Natural killer cell treated with Interleukin-12 subunit alpha and Interleukin-12 subunit beta and Interleukin-15 and Interleukin-18, amount 100 ng/mL, for 72 hours (primary cell): ENCODE measurements at places on chromosomes 16 and 17.

GRCh38 chr17:37671824-37672547 lies 28.7 kb upstream of the DDX52 start:
- no peak overlapping the region for H3K4me3 ChIP-seq
- peaks cover 6% of the 10 kb centered on the region for H3K27me3 ChIP-seq
- DNase-seq, result no peak
- H3K36me3 ChIP-seq, result no peaks in the 10 kb centered on the region
- H3K27ac ChIP-seq, result no peak overlapping the region
- H3K4me1 ChIP-seq, result no peaks in the 10 kb centered on the region

- H3K4me3 ChIP-seq, result no peak overlapping the region
- no peak overlapping the region for H3K27ac ChIP-seq
- no peaks in the 10 kb centered on the region for H3K36me3 ChIP-seq
- no peaks in the 10 kb centered on the region for H3K4me1 ChIP-seq
These were observed 18.6 kb upstream of the PSMD7 start for GRCh38 chr16:74277974-74278373.

GRCh38 chr17:64155129-64155528 lies 25.2 kb upstream of the ERN1 start:
- peaks cover 7% of the 10 kb centered on the region for H3K36me3 ChIP-seq
- no peaks in the 10 kb centered on the region for H3K4me1 ChIP-seq
- no peaks in the 10 kb centered on the region for H3K27me3 ChIP-seq
- H3K27ac ChIP-seq, result no peak overlapping the region

DNA sequence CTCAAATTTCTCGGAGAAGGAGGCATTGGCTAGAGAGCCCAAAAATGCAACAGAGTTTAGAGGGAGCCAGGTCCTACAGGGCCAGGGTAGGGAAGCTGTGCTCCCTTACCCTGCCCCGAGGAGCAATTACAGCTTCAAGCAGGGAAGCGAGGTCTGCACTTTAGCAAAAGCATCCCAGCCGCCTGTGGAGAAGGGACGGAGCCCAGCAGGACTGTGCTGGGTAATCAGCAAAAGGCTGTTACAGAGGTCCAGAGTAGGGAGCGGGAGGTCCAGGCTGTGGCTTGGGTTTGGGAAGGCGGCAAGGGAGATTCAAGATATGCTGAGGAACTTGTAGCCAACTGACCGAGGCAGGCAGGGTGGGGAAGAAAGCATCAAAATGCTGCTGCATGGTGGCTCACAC lies 162.6 kb downstream of the TMEM132E start:
- peaks cover 24% of the 10 kb centered on the region for H3K27me3 ChIP-seq
- DNase-seq, result no peak
- H3K4me3 ChIP-seq, result no peak overlapping the region
- no peaks in the 10 kb centered on the region for H3K4me1 ChIP-seq
- no peaks in the 10 kb centered on the region for H3K36me3 ChIP-seq
- no peak overlapping the region for H3K27ac ChIP-seq

- no peak for DNase-seq
- H3K4me1 ChIP-seq, result no peaks in the 10 kb centered on the region
- no peaks in the 10 kb centered on the region for H3K27me3 ChIP-seq
- H3K36me3 ChIP-seq, result no peaks in the 10 kb centered on the region
These were observed 1109.7 kb downstream of the CDH11 start for GRCh38 chr16:64012166-64012565.

DNA sequence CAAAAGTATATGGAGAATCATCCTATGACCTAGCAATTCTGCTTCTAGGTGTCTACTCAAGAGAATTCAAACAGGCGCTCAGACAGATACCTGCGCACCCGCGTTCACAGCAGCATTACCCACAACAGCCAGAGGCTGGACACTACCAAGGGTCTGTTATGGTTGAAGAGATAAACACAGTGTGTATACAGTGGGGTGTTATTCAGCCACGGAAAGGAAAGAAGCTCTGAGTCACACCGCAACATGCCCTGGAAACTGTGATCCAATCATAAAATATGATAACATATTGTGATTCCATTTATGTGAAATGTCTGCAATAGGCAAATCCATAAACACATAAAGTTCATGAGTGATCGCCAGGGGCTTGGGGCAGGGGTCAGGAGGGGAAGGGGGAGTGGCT lies 18.0 kb upstream of the JPH3 start:
- DNase-seq, result no peak
- H3K27me3 ChIP-seq, result peaks cover 35% of the 10 kb centered on the region
- H3K27ac ChIP-seq, result no peak overlapping the region
- peaks cover 6% of the 10 kb centered on the region for H3K4me1 ChIP-seq

- H3K4me1 ChIP-seq, result no peaks in the 10 kb centered on the region
- H3K27ac ChIP-seq, result no peak overlapping the region
- no peak for DNase-seq
- peaks cover 12% of the 10 kb centered on the region for H3K27me3 ChIP-seq
These were observed 89.8 kb upstream of the CES5A start for GRCh38 chr16:55964923-55965475.

GRCh38 chr16:84458606-84459532 lies 45.6 kb downstream of the MEAK7 start:
- H3K4me3 ChIP-seq, result no peak overlapping the region
- no peak overlapping the region for H3K27ac ChIP-seq
- DNase-seq, result peak; percentile 51
- H3K36me3 ChIP-seq, result no peaks in the 10 kb centered on the region
- peaks cover 2% of the 10 kb centered on the region for H3K4me1 ChIP-seq

DNA sequence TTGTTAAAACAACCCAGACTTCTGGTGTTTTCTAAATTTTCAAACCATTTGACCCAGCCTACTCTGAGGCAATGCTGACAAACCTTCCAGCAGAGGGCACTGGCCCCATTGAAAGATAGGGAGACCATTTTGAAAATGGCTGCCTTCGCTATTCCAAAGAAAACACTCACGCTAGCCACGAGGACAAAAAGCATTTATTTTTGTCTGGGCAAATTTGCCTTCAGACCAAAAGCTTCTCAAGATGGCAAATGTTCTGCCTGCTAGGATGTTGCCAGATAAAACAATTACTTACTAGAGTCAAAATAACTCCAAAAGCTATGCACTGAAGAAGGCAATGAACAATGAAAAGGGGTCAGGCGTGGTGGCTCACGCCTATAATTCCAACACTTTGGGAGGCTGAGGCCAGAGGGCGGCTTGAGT lies 296.7 kb upstream of the IRX5 start:
- H3K36me3 ChIP-seq, result no peaks in the 10 kb centered on the region
- H3K27me3 ChIP-seq, result no peaks in the 10 kb centered on the region
- H3K4me3 ChIP-seq, result no peak overlapping the region
- no peak overlapping the region for H3K27ac ChIP-seq
- no peaks in the 10 kb centered on the region for H3K4me1 ChIP-seq

DNA sequence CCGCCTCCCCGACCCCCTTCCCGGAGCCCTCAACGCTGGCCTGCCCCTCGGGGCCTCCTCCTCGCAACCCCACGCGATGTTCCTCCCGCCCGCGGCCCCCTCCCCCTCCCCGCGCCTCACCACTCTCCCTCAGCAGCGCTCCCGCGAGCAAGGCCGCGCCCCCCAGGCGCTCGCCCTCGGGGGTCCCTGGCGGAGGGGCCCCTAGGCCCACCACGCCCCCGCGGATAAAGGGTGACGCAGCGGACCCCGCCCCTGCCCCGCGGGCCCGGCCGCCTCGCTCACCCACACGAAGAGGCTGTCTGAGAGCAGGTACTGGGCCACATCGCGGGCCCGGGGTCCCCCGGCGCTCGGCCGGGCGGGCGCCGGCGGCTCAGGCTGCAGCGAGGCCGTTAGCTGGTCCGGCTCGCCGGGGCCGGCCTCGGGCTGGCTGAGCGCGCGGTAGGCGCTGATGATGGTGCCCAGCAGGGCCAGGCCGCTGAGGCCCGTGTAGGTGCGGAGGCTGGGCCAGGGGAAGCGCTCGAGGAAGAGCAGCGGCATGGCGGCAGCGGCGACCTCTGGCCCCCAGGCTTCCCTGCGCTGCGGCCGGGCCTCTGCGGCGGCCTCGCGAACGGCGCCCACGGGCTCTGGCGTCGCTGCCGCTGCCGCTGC lies 430 bp downstream of the AMFR start:
- H3K4me3 ChIP-seq, result peak overlapping the region; percentile 95
- H3K27me3 ChIP-seq, result no peaks in the 10 kb centered on the region
- H3K27ac ChIP-seq, result peak overlapping the region; percentile 93
- DNase-seq, result peak; percentile 62
- H3K36me3 ChIP-seq, result no peaks in the 10 kb centered on the region

GRCh38 chr16:80932708-80933095 lies 74.0 kb downstream of the CMC2 start:
- DNase-seq, result no peak
- H3K4me1 ChIP-seq, result peaks cover 7% of the 10 kb centered on the region
- H3K36me3 ChIP-seq, result no peaks in the 10 kb centered on the region
- peaks cover 58% of the 10 kb centered on the region for H3K27me3 ChIP-seq
- no peak overlapping the region for H3K27ac ChIP-seq

DNA sequence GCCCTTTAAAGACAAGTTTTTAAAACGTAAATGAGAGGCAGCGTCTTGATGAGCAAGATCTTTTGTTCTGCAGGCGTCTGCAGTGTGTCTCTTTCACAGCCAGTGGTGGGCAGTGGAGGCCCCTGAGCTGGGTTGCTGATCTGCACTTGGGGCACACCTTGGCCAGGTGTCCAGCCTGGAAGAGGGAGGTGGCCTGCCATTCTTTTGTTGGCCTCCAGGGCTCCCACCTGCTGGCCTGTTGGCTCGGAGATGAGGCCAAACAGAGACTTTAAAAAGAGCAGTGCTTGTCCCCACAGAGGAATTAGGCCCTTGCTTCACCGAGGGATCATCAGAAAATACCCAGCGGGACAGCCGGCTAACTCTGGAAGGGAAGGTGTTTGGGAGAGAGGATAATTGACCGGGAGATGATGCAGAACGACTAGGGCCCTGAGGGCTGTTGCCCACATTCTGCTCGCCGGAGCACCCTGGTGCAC lies 145.9 kb upstream of the PLCG2 start:
- H3K27ac ChIP-seq, result peak overlapping the region; percentile 81
- peaks cover 47% of the 10 kb centered on the region for H3K4me1 ChIP-seq
- no peaks in the 10 kb centered on the region for H3K27me3 ChIP-seq
- H3K4me3 ChIP-seq, result peak overlapping the region; percentile 75
- no peak for DNase-seq

DNA sequence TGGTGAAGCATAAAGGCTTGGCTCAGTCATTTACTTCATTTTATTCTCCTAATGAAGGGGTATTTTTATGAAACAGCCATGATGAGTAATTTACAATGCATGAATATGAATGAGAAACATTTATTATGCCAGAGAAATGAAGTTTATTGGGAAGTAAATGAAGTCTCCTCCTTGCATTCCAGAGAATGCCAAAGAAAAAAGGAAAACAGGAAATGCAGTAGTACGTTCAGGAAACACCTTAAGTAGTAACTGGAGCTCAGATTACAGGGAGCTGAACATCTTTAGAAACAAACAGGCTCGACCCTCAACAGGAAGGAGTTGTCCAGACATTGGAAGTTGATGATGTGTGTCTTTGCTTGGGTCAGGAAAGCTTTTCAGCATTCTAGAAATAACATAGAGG lies 4.6 kb downstream of the KRT34 start:
- H3K36me3 ChIP-seq, result no peaks in the 10 kb centered on the region
- DNase-seq, result no peak
- peaks cover 35% of the 10 kb centered on the region for H3K27me3 ChIP-seq
- H3K4me3 ChIP-seq, result no peak overlapping the region
- no peak overlapping the region for H3K27ac ChIP-seq

- H3K27ac ChIP-seq, result no peak overlapping the region
- no peaks in the 10 kb centered on the region for H3K36me3 ChIP-seq
- H3K27me3 ChIP-seq, result peaks cover 36% of the 10 kb centered on the region
- DNase-seq, result no peak
- H3K4me3 ChIP-seq, result no peak overlapping the region
- peaks cover 9% of the 10 kb centered on the region for H3K4me1 ChIP-seq
These were observed 42.3 kb downstream of the HNF1B start for GRCh38 chr17:37702598-37702997.

- DNase-seq, result no peak
- H3K27me3 ChIP-seq, result peaks cover 7% of the 10 kb centered on the region
- no peaks in the 10 kb centered on the region for H3K36me3 ChIP-seq
- H3K4me3 ChIP-seq, result no peak overlapping the region
- H3K4me1 ChIP-seq, result no peaks in the 10 kb centered on the region
These were observed 10.8 kb upstream of the TAOK1 start for GRCh38 chr17:29379084-29379991.

- DNase-seq, result no peak
- peaks cover 56% of the 10 kb centered on the region for H3K27me3 ChIP-seq
- H3K4me1 ChIP-seq, result no peaks in the 10 kb centered on the region
- no peak overlapping the region for H3K27ac ChIP-seq
These were observed 10.7 kb upstream of the KRT28 start for GRCh38 chr17:40810494-40810893.

DNA sequence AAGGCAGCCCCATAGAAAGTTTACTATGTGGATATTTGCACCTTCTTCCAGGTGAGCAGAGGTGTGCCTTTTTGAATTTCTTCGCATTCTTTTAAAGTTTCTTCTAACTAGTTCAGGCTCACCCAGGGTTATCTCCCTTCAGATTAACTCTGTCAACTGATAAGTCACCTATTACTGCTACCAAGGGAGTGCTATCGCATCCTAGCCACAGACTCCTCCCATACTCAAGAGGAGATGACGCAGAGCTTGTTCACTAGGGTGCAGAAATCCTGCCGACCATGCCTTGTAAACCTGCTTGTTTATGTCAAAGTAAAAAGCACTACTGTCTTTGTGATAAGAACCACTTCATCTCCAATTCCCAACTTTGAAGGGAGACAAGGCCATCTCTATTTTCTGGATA lies 390.1 kb downstream of the RBFOX1 start:
- H3K27me3 ChIP-seq, result no peaks in the 10 kb centered on the region
- no peak for DNase-seq
- no peak overlapping the region for H3K27ac ChIP-seq
- no peaks in the 10 kb centered on the region for H3K36me3 ChIP-seq

DNA sequence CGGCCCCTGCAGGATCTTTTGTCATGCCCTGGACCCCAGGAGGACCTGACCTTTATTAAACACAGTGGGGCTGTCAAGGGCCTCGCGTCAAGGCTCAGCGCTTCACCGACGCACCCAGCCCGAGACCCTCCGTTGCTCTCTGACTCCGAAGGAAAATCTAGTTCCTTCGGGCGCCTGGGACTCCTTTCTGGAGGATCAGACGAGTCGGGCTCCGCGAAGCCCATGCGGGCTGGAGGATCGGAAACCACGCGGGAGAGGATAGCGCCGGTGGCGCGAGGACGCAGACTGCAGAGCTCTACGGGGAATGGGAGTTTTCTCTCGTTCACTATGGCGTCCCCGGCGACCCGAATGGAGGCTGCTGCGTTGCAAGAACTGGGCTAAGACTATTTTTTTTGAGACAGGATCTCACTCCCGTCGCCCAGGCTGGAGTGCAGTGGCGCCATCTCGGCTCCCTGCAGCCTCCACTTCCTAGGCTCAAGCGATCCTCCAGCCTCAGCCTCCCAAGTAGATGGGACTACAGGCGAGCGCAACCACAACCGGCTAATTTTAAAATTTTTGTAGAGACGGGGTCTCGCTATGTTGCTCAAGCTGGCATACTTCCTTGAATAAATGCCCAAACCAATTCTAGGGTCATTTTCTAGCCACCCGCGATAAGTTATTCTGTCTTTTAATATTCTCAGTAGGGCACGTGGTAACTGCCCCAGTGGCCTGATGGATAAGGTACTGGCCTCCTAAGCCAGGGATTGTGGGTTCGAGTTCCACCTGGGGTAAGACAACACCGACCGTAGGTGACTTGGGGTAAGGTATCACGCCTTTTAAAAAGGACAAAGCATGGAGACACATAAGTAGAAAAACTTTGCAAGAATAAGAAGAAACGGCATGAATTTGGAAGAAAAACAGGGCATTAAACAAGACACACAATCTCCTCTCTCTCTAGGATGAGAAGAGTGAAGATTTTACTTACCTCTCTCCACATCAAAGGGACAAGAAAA lies 5.5 kb downstream of the OR1F1 start:
- DNase-seq, result no peak
- no peaks in the 10 kb centered on the region for H3K36me3 ChIP-seq
- H3K27ac ChIP-seq, result no peak overlapping the region
- no peak overlapping the region for H3K4me3 ChIP-seq
- peaks cover 26% of the 10 kb centered on the region for H3K4me1 ChIP-seq
